Fibroblast of skin of right biceps (primary cell): ENCODE measurements at places on chromosomes 7 and 10.

DNA sequence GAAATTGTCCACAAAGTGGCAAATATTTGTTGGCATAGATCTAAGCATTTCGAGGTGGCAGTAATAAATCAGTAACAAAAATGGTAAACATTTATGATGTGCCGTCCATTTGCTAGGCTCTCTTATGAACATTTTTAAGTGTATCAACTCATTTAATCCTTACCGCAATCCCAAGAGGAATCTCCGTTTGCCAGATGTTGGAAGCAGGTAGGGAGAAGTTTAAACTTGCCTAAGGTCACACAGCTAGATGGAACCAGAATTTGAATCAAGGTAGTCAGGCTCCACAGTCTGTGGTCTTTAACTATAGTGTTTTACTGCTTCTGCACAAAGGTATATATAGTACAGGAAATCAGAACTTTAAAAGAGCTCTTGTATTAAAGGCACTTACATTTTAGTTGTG, 2.6 kb downstream of the MKLN1 start:
- DNase-seq: no peak

DNA sequence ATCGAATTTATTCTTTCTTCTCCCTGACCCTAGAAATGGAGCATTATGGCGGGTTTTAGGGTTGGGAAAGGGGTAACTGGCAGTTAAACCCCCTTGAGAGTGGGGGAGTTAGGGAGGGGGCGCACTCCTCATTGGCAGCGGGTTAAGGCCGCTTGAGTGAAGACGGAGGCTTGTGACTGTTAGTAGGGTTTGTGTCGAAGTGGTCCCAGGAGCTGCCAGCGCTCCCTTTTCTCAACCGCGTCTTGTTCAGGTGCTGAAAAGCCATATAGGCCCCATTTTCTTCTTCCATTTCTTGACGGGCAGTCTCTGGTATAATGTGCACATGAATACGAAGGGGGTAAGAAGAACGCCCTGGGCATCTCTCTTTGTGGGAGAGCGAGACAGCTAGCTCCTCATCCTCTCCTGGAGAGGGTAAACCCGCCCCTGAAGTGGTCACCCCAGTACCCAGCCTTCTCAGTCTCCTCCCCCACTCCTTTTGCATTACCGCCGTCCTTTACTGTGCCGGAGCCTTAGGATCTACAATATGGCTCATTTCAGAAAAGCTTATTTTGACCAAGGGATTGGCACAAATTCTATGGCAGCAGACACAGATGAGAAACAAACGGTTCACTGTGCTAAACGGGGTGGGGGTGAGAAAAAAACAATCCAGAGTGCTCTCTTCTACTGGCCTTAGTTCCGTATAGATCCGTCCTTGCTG, 836 bp downstream of the KMT2E start:
- DNase-seq: peak; percentile 52

DNA sequence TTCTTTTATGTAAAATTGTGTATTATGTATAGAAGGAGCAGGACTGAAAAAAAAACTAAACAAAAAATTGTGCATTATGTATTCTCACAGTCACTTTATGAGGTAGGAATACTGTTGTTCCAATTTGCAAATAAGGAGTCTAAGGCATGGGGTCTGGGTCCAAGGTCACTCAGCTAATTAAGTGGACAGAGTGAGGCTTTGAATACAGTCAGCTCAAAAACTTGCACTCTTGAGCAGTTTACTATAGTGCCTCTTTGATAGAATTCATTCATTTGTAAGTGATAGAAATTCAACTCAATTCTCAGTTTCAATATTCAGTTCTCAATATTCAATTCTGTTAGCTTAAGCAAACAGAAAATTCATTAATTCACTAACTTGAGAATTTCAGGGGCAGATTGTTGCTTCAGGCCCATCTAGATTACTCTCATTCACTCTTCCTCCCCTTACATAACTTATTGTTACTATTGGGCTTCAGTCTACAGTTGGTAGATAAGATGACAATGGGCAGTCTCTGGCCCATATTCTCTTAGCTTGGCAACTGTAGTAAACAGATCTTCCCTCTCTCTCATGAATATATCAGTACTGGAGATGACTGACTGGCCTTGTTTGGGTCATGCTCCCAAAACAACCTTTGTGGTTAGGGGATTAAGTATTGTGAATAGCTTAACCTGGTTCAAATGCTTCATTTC, 86.6 kb downstream of the BTAF1 start:
- DNase-seq: no peak

DNA sequence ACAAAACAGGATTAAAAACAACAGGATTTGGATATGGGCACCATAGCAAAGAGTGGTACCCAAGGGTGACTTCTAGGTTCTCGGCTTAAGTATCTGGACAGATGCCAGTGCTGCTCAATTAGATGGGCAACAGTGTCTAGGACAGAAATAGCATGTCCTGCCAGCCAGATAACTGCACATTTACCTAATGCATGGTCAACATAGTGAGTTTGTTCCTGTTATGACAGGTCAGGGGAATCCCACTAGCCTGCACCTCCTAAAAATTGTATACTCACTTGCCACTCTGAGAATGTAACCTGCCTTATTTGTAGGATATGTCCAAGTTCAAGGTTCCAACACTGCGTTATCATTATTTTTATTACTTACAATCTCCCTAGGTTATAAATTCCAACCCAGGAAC, 471.7 kb downstream of the GRM8 start:
- no peak for DNase-seq

DNA sequence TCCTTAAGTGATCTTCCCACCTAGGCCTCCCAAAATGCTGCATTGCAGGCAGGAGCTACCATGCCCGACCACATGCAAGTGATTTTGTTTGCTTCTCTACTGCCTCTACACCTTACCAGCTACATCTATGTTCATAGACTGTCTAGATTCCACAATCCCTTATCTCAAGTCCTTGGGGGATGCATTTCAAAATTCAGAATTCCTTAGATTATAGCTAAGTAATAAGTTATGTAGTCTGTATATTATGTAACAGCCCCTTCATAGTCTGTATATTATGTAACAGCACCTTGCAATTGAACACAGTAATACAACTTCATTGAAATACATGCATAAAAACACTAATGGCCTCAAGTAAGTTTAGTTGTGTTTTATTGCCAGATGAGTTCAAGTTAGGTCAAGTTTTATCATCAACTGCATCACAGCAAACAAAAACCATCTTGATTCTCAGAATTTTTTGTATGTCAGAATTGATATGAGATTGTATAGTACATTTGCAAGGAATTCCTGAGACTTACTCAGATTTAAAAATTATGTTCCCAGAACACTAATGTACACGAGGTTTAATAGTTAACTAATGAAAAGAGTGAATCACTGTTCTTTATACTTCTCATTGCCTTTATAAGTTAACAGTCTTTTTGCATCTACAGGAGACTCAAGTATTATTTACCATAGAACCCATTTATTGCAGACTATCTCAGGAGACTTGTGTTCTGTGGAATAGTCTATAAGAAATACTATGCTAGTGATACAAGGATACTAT, 11.6 kb upstream of the FOXP2 start:
- DNase-seq: no peak

- peak; percentile 39 for DNase-seq
These were observed 226.5 kb downstream of the FANK1 start for GRCh38 chr10:126122881-126123280.

- DNase-seq: peak; percentile 21
These were observed 28.2 kb downstream of the TSPAN15 start for GRCh38 chr10:69479240-69480067.

DNA sequence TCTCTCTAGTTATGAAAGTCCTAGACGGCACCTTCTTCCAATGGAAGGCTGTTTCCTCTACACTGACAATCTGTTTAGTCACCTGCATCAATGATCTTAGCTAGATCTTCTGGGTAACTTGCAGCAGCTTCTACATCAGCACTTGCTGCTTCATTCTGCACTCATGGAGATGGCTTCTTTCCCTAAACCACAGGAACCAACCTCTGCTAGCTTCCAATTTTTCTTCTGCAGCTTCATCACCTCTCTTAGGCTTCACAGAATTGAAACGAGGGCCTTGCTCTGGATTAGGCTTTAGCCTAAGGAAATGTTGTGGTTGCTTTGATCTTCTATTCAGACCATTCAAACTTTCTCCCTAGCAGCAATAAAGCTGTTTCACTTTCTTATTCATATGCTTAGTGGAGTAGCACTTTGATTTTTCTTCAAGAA, 24.6 kb downstream of the NAMPT start:
- DNase-seq: peak; percentile 42

DNA sequence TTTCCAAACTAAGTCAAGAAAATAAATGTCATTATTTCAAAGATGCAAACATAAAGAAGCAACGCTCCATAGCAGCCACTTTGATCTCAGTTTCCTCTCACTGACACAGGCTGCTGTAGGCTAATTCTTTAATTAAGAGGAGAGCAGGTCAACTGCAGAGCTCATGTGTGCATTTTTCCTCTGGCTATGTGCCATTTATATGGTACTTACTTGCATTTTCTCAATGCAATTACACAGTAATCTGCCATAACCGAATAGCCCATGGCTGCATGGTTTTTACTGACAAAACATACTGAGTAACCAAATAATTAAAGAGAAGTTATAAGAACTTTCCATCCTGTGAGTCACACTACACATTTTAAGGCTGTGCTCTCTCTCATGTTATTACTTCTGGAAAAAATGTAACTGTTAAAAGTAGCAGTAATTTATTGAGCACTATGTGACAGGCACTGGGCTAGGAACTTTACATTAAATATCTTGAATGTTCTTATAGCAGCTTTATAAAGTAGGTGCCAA, 122.0 kb downstream of the ELAPOR2 start:
- DNase-seq: peak; percentile 58

- DNase-seq: no peak
These were observed 75.1 kb upstream of the SP4 start for GRCh38 chr7:21352540-21353387.

- DNase-seq: no peak
These were observed 37.2 kb downstream of the DIP2C start for GRCh38 chr10:652233-652632.

DNA sequence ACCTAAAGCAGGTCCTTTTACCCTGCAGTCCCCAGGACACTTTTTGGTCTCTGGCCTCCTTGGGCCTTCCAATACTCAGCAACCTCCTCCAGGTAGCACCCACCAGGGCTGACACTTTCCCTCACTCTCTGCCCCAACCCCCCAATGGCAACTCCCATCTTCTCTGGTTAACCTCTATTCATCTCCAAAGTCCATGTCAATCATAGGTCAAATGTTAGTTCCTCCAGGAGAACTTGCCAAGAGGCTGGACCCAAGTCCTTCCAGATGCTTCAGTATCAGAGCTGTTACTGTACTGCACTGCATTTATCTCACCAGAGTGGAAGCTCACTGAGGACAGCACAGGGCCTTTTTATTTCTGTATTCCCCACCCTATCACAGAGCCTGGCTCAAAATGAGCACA, 295.0 kb upstream of the KLF14 start:
- no peak for DNase-seq

GRCh38 chr10:50624866-50625501, 1.2 kb upstream of the SGMS1 start:
- DNase-seq: peak; percentile 77

DNA sequence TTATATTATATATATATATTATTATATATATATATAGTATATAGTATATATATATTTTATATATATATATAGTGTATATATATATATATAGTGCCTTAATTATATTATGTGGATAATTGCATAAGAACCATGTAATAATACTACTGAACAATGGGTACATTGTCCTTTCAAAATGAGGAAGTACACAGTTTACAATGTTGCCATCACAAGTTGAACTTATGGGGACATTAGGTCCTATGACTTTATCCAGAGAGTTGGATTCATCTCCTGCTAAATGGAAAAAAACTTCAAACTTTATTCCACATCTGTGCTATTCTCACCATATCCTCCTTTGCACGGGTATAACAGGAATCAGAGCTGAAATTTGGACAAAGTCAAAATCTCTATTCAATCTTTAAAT, 105.0 kb upstream of the AGR3 start:
- no peak for DNase-seq

- DNase-seq: no peak
These were observed 204.5 kb upstream of the PHYHIPL start for GRCh38 chr10:58971796-58972491.

- no peak for DNase-seq
These were observed 23.0 kb upstream of the SNX13 start for GRCh38 chr7:17963281-17963680.

DNA sequence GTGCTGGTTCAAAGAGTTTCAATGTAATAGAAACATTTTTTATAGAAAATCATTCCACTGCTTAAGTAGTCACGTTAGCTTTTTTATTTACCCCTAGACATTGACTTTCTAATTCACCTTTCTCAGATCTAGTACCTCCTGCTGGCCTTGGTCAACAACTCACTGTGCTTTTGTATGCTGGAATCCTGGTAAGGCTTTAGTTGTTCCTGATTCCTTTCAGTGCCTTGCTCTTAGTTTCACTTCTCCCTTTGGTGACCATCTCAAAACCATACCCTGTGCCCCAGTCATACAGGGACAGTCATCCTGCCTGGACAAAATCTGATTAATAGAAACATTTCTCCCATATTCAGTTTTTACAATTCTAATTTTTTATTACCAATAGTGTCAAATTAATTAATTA, 130.2 kb downstream of the GPR37 start:
- no peak for DNase-seq

GRCh38 chr10:24239289-24240040, 30.5 kb downstream of the KIAA1217 start:
- no peak for DNase-seq

- no peak for DNase-seq
These were observed 2.7 kb downstream of the IL2RA start for GRCh38 chr10:6059506-6059905.

- DNase-seq: peak; percentile 46
These were observed 17.0 kb downstream of the FAM131B start for GRCh38 chr7:143345428-143345900.

GRCh38 chr7:6178298-6179029, 94.0 kb downstream of the CYTH3 start:
- DNase-seq: no peak

- peak; percentile 43 for DNase-seq
These were observed 356.4 kb downstream of the TNS3 start for GRCh38 chr7:47225387-47226131.

GRCh38 chr7:132312531-132313055, 263.7 kb downstream of the PLXNA4 start:
- no peak for DNase-seq

DNA sequence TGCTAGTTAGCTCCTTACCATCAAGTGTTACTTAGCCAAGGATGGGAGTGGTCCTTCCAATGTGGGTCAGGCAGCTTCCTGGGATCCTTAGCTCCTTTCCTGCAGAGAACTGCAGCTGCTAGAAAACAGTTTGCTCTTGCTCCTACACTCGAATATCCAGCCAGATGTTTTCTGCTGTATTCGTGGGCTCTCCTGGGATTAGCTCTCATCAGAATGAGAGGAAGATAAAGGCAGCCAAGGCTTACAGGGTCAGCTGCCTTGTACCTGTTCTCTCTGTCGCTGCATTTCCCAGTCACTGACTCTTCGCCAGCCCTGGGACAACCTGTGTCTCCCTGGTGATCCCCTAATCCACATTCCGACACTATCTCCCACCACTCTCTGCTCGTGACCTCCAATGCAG, 29.0 kb downstream of the NEUROD6 start:
- no peak for DNase-seq

DNA sequence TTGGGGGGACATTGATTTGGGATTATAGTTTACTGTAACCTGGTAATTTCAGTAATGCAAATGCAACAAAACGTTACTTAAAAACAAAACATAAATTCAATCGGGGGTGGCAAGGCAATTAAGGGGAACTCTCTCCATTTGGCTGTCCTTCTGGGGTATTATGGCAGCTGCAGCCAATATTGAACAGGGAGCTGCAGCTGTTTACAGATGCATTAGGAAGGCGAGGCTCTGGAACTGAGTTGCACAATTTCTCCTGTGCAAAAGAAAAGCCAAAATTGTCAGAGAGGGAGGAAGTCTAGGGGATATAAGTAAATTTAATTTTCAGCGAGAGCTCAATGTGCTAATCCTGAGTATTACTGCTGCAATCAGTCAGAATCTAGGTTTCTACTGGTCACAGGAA, 36.1 kb downstream of the NEUROD6 start:
- DNase-seq: no peak
